ENCODE measurements at places on chromosomes 16 and 17.

DNA sequence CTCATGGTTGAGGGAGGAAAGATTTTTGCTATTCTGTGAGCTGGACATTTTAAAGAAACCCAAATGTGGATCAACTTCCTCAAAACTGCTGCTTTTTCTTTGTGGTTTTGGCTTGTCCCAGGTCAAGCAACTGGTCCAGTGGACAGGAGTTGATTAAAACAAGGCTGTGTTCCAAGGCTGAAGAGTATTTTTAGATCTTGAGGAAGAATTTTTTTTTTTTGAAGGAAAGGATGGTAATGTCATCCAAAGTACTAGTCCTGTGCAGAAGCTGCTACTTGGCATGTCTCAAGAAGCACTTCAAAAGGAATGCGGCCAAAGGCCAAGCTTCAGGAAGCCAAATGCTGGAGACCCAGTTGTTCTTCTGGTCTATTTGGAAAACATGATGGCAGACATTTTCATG is 8.0 kb upstream of the MYH2 start:
- no peak for DNase-seq

DNA sequence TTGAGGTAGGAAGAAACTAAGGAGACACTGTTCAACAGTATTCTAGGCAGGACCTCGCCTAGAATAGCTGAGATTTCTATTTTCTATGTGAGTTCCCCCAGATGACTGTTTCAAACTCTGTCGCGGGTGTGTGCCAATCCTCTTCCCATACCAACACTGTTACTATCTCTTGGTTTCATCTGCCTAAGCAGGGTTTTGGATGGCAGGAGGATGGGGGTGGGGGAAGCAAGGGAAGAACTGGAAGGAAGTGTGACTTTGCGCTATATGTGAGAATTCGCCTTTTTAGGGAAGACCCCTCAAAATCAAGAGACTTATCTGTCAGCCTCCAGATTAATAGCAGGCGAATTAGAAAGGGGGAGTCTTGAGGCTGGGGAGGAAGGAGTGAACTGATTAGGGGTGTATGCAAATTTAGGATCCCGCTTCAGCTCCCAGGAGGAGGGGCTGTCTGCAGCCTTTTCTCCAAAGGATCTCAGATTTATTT is 521 bp upstream of the G6PC3 start:
- DNase-seq: no peak

DNA sequence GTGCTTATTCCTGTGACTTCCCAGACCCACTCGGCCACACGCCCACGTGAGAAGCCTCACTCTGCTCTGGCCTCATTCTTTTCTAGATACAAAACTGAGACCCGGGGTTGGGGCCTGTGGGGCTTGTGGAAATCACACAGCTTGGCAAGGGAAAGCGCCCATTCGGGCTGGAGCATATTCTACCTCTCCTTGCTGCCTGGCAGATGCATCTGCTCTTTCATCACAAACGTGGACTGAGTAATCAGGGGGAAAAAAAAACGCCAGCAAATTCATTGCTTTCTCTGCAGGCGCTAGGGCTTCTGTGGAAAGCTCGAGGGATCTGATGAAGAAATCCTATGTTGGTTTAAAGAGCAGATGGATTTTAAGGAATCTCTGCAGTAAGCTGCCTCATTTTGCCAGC is 44.4 kb downstream of the DNAH9 start:
- DNase-seq: no peak

GRCh38 chr16:66324815-66325515 is 41.5 kb upstream of the CDH5 start:
- no peak for DNase-seq

DNA sequence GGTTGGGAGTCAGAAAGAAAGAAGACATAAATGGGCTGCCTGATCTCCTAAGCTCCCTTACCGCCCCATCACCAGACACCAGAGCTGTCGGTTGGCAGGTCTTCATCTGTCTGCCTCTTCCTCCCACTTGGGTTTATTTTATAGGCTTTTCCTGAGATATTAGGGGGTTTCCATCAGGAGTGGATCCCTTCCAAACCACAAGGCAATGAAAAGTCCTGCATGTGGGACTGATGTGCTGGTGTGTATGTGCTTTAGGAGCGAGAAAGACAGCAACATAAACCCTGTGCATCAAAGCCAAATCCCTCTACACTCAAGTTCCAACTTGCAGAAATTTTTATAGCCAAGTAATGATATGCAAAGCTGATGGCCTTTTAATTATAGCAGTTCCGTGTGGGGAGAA is 389.5 kb downstream of the SLC39A11 start:
- DNase-seq: no peak

GRCh38 chr16:75288596-75289120 is 37.2 kb upstream of the BCAR1 start:
- peak; percentile 86 for DNase-seq

DNA sequence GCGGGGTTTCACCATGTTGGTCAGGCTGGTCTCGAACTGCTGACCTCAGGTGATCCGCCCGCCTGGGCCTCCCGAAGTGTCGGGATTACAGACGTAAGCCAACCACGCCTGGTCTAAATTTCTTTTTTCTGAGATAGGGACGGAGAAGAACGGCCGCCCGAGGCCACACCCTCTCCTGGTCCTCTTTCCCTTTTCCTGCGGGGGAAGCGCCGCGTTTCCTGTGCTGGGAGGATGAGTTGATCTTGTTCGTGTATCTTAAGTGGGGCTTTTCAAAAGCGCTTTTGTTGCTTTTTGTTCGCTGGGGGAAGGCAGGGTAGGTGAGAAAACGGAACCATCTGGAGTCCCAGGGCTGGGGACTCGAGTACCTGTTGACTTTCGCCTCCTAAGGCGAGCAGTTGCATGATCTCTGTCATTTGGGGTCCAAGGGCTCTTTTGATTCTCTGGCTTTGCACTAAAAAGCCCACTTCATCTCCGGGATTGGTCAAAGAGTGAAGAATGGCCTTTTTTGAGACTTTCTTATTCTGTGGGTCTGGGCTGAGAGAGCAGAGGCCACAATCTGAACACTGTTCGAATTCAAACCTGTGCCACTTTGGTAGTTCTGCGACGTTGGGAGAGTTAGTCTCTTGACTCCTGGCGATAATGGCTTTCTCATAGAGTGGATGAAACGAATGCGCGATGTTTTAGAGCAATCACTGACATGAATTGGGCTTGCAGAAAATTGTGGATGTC is 1.3 kb downstream of the FUS start:
- DNase-seq: peak; percentile 69
